ENCODE measurements at places on chromosomes 5 and 9.

DNA sequence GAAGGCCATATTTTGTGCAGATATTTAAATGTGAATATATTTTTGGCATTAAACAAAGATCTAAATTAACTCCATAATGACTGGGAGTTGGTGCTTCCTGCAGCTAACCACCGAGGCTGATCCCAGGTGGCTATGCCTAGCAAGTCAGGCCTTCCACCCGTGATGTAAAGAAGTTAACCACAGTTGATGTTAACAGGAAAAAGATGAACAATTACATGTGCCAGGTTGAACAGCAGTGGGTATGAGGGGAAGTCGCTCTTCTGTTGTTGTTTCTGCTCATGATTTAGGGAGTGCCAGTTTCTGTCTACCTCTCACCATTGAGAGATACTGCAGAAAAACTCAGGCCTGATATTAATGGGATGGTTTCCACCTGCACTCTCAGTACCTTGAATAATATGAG lies 334.3 kb downstream of the EBF1 start:
- no peak for DNase-seq

DNA sequence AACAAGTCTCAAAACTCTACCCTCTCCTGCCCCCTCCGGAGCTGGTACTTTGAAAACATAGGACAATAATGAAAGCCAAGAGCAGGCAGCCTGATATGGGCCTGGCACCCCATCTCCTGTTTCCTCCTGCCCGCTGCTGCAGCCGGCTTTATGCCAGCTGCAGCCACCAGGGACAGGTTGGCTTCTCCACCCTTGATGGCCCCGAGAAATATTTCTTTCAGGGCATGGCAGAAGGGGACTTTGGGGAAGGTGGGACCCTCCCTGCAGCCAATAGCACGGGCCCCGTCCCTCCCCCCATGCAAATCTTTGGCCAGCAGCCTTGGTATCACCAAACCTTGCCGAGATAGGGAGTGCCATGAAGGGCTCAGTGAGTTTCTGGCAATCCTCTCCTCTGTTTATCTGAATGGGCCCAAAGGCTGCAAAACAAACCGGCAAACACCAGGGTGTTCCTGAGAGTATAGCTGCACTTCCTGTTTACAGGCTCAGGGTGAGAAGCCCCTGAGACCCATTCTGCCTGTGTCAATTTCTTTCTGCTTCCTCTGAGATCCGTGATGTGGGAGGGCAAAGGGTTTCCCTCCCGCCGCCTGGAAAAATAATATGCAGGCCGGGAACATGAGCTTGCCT lies 73.4 kb upstream of the BOD1 start:
- no peak for DNase-seq

GRCh38 chr5:139638736-139639618 lies 9.2 kb upstream of the CXXC5 start:
- DNase-seq, result no peak

GRCh38 chr5:134464988-134465815 lies 53.5 kb upstream of the CDKN2AIPNL start:
- DNase-seq, result no peak

DNA sequence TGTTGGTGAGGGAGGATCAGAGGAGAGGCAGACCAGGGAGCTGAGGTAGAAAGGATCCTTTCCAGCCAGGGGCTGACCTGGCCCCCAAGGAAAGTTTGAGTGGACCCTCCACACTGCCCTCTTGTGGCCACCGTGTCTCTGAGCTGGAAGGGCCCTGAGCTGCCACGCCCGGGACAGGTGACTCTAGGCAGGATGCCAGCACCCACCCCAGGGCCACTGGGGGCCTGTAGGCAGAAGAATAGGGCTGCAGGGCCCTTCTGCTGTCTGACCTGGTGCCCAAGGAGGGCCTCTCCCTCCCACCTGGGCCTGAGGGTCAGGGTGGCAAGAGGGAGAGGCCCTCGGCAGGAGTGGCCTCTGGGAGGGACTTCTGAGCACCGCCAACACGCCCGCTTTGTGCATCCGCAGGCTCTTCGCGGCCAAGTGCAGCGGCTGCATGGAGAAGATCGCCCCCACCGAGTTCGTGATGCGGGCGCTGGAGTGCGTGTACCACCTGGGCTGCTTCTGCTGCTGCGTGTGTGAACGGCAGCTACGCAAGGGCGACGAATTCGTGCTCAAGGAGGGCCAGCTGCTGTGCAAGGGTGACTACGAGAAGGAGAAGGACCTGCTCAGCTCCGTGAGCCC lies 76.8 kb downstream of the LMX1B start:
- no peak for DNase-seq

DNA sequence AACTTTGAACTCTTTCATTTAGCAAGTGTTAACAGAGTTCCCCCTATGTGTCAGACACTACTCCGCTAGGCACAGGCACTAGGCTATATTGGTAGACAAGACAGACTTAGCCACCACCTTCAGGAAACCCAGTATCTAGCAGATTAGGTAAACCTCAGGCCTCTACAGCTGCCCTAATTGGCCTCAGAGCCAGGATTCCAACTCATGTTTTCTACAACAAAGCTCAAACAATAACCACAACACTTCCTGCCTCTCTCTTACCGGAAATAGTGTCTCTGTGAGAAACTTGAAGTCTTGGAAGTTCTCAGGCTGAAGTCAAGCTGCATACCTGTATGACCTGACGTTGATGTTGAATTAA lies 116.6 kb upstream of the SLC44A1 start:
- no peak for DNase-seq

DNA sequence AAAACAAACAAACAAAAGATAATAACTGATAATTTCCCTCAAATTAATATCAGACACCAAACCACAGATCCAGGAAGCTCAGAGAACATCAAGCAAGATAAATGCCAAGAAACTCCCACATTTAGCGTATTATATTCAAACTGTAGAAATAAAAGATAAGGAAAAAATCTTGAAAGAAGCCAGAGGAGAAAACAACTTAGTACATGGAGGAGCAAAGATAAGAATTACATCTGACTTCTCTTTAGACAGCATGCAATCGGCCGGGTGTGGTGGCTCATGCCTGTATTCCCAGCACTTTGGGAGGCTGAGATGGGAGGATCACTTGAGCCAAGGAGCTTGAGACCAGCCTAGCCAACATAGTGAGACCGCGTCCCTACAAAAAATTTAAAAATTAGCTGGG lies 17.2 kb upstream of the MLANA start:
- no peak for DNase-seq

Measured in putamen (tissue), 1 donor.